Breast epithelium (tissue), 4 donors: ENCODE measurements at places on chromosomes 1 and 21. TPM values are rescaled to one million over a fixed set of nuclear protein-coding genes. Genes with fewer than 3 reads are reported as not detected.

DNA sequence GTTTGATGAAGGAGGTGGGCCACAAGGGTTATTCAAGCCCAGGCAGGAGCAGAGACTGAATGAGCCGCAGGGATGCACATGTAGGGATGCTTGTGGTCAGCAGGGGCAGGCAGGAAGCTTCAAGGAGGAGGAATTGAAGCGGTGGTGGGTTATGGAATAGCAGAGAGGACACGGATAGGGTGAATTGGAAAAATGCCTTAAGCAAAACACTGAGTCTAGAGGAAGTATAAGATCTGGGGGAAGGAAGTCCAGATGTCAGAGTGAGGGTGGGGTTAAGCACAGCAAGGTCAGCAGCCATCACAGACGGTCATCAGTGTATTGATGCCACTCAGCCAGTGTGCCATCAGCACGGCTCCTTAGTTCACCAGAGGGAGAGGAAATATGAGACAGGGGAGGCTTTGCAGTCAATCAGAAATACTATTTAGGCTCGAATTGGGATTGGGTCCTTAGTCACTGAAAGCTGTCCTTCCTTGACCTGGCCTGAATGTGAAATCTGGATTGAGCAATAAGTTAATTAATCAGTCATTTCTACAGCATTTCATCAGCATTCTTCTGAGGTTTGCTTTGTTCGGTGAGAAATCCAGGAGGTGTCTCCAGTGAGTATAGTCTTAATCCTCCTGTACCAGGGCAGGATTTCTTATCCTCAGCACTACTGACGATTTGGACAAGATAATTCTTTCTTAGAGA is 6.0 kb upstream of the LCE1F start:
- H3K27me3 ChIP-seq: no peaks in the 10 kb centered on the region
- no peak overlapping the region for H3K4me3 ChIP-seq
- no peak for DNase-seq
- no peaks in the 10 kb centered on the region for H3K36me3 ChIP-seq
- no peaks in the 10 kb centered on the region for H3K4me1 ChIP-seq
- H3K27ac ChIP-seq: no peak overlapping the region

HUNK gene
- total RNA-seq: 0.32 TPM

GRCh38 chr21:23152130-23152529 is 2153.9 kb downstream of the NCAM2 start:
- no peaks in the 10 kb centered on the region for H3K4me1 ChIP-seq
- no peak overlapping the region for H3K27ac ChIP-seq
- DNase-seq: no peak
- H3K4me3 ChIP-seq: no peak overlapping the region
- no peaks in the 10 kb centered on the region for H3K27me3 ChIP-seq

WDR64 gene
- not detected for total RNA-seq

KCNJ15 gene
- 0.80 TPM for total RNA-seq

VHLL gene
- total RNA-seq: 0.98 TPM

DNA sequence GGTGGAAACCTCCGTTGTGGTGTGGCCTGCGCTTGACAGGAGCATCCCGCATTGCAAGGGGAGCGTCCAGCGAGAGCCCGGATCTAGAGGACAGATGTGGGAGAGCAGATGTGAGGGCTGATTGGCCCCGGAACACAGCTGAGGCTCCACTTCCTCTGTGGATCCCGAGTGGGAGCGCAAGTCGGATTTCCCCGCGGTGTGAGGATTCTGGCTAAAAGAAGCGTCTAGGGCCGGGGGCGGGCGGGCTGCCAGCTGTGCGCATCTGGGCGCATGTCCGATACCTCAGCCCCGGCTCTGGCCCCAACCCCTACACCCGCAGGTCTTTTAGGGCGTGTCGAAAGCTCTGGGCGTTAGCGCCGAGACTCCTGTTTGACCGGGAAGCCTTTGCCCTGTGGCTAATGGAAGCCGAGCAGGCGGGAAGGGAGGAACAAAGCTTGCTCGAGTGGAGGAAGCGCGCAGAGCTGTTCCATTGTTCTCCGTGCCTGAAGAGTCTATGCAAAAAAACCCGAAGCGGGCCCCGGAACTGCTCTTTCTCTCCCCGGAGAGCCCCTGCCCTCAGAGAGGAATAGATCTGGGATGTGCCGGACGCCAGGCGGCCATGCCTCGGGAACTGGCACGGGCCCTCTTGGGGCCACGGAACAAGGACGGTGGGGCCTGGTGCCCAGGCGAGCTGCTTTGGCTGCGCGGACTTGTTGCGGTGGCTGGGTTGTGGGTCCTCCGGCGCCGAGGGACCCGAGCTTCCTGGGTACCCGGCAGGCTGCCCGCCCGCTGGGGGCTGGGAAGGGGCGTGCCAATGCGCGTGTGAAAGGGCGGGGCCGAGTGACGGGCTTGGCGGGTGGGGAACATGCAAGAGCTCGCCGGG is 111.1 kb downstream of the NAV1 start:
- H3K4me1 ChIP-seq: peaks cover 11% of the 10 kb centered on the region
- H3K36me3 ChIP-seq: no peaks in the 10 kb centered on the region
- H3K4me3 ChIP-seq: peak overlapping the region; percentile 63
- DNase-seq: peak; percentile 66

GRCh38 chr1:2175055-2175414 is 19.5 kb downstream of the FAAP20 start:
- H3K36me3 ChIP-seq: no peaks in the 10 kb centered on the region
- H3K4me3 ChIP-seq: peak overlapping the region; percentile 63
- no peak for DNase-seq
- H3K27me3 ChIP-seq: no peaks in the 10 kb centered on the region
- no peaks in the 10 kb centered on the region for H3K4me1 ChIP-seq

ATP6V1G3 gene
- not detected for total RNA-seq

TCHH gene
- total RNA-seq: under 0.01 TPM

- H3K27me3 ChIP-seq: no peaks in the 10 kb centered on the region
- no peak overlapping the region for H3K27ac ChIP-seq
- H3K4me3 ChIP-seq: no peak overlapping the region
Observed at GRCh38 chr1:116179419-116179818, 68.2 kb downstream of the MAB21L3 start.

FCRL2 gene
- total RNA-seq: 0.59 TPM

DNA sequence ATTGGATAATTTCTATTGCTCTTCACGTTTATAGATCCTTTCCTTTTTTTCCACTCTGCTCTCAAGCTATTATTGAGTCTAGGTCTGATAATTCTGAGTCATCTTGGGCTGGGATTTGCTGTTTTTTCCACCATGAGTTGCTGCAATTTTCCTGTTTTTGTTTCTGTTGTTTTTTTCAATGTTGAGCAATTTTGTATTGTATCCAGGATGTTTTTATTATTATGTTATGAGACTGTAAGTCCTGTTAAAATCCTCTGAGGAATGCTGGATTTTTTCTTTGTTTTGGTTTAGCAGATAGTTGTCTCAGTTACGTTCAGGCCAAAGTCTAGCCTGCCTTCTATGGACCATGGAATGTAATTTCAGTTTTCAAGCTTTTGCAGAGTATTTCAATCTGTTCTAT is 13.0 kb upstream of the SLC35A3 start:
- H3K27ac ChIP-seq: no peak overlapping the region
- no peaks in the 10 kb centered on the region for H3K36me3 ChIP-seq
- no peak overlapping the region for H3K4me3 ChIP-seq
- no peak for DNase-seq

DNA sequence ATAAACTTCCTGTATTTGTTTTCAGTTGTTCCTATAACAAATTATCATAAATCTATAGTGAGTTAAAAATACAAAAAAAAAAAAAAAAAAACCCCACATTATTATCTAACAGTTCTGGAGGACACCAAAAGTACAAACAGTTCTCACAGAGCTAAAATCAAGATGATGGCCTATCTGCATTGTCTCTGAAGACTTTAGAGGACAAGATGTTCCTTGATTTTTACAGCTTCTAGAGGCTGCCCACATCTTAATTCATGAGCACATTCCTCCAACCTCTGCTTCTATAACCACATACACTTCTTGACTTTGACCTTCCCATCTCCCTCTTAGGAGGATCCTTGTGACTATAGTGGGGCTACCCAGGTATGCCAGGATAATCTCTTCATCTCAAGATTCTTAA is 806.1 kb downstream of the LTN1 start:
- no peak for DNase-seq

DNA sequence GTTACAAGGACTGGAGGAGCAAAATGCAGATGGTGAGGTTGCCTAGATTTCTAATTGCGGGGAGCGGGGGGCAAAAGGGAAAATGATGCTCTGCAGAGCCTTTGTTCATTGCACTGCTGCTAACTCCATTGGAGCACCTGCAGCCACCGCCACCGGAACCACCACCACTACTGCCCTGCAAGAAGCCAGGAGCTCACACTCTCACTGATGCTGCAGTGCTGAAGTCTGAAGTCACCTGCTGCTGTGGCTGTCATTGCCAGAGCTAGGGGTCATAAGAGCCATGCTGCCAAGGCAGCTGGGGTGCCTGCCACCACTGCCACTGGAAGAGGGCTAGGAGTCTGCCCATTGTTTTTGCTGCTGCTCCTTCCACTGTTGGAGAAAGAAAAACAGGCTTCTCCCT is 7.3 kb upstream of the HPCAL4 start:
- H3K4me3 ChIP-seq: no peak overlapping the region
- DNase-seq: no peak
- no peaks in the 10 kb centered on the region for H3K27me3 ChIP-seq
- no peaks in the 10 kb centered on the region for H3K36me3 ChIP-seq

AMY1C gene
- total RNA-seq: not detected

- H3K27ac ChIP-seq: peak overlapping the region; percentile 38
- H3K27me3 ChIP-seq: no peaks in the 10 kb centered on the region
- H3K4me1 ChIP-seq: no peaks in the 10 kb centered on the region
- no peak overlapping the region for H3K4me3 ChIP-seq
- DNase-seq: no peak
Observed at GRCh38 chr1:19400875-19401534, 84.3 kb downstream of the CAPZB start.

DNA sequence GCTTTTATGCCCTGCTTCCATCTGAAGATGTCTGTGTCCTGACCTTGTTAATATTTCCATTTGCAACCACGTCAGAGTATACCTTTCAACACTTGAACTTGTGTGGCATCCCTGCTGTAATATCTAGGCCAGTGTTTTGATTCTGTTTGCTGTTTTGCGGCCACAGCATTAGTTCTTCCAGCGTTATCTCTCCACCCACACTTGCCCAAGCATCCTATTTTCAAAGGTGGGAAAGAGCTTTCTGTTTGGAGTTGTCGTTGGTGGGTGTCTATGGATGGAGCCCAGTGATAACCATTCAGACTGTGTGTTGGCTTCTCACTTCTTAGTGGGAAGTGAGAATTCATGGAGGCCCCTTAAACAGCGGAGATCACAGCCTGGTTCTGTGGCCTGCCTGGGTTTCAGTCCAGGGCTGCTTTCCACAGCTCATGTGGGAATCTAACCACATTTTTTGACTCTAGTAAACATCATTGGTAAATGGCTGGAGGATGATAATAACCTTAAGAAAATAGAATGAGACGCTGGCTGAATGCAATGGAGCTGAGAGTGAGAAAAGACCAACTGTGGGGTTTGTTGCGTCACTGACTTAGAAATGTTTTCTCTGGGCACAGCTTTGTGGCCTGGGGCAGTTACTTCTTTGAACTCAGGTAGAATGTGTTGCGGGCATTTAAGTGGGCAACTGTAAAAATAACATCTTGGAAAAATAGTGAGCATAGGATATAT is 7.6 kb downstream of the TENT5C start:
- H3K27me3 ChIP-seq: no peaks in the 10 kb centered on the region
- H3K4me1 ChIP-seq: no peaks in the 10 kb centered on the region
- peak; percentile 14 for DNase-seq
- no peak overlapping the region for H3K4me3 ChIP-seq

DNA sequence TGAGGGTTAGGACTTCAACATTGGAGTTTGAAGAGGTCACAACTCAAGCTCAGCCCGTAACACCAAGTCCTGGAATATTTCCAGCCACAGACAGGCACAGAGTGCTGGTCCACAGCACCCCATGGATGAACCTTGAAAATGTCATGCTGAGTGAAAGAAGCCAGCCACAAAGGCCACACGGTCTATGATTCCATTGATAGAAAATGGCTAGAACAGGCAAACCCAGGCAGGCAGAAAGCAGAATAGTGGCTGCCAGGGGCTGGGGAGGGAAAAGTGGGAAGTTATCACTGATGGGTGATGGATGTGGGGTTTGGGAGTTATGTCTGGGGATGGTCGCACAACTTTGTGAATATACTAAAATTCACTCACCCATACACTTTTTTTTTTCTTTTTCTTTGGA is 21.3 kb downstream of the MX1 start:
- H3K36me3 ChIP-seq: no peaks in the 10 kb centered on the region
- peak; percentile 10 for DNase-seq
- H3K4me3 ChIP-seq: no peak overlapping the region
- no peaks in the 10 kb centered on the region for H3K4me1 ChIP-seq
- no peak overlapping the region for H3K27ac ChIP-seq
- H3K27me3 ChIP-seq: no peaks in the 10 kb centered on the region

ARHGAP30 gene
- total RNA-seq: 16.5 TPM

DNA sequence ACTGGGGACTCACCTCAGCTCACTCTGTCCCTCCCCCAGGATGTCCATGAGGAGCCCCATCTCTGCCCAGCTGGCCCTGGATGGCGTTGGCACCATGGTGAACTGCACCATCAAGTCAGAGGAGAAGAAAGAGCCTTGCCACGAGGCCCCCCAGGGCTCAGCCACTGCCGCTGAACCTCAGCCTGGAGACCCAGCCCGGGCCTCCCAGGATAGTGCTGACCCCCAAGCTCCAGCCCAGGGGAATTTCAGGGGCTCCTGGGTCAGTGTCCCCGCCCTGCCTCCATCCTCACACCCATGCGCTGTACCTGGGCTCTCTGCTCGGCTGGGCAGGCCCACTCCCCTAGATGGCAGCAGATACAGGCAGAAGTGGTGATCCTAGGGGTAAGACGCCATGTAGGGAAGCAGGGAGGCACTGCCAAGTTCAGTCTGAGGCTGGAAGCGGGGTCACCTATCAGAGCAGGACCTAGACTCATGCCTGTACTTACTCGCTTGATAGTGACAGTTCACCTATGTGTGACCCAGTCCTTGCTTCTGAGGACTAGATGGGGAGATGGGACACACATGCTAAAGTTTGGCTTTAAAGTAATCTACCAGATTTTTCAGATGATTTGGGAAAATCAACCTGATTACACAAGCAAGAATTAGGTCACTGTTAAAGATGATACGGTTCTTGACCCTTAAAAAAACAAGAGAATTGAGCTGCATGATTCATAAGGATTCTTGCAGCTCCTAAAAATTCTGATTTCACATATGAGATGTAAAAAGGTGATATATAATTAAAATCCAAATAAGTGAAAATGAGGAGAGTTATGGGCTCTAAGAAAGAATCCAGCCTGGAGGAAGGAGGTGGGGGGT is 38.7 kb downstream of the ETNK2 start:
- H3K27ac ChIP-seq: peak overlapping the region; percentile 44
- H3K27me3 ChIP-seq: no peaks in the 10 kb centered on the region
- H3K4me1 ChIP-seq: peaks cover 4% of the 10 kb centered on the region
- no peak overlapping the region for H3K4me3 ChIP-seq
- no peak for DNase-seq

- H3K4me3 ChIP-seq: no peak overlapping the region
- DNase-seq: no peak
- H3K36me3 ChIP-seq: no peaks in the 10 kb centered on the region
- H3K4me1 ChIP-seq: peaks cover 8% of the 10 kb centered on the region
- no peak overlapping the region for H3K27ac ChIP-seq
Observed at GRCh38 chr1:225449261-225449660, 21.4 kb upstream of the LBR start.

PROK1 gene
- 42.9 TPM for total RNA-seq

GRCh38 chr1:203636291-203636690 is 9.7 kb downstream of the ATP2B4 start:
- H3K4me3 ChIP-seq: no peak overlapping the region
- no peaks in the 10 kb centered on the region for H3K36me3 ChIP-seq
- DNase-seq: no peak
- peak overlapping the region; percentile 46 for H3K27ac ChIP-seq
- no peaks in the 10 kb centered on the region for H3K4me1 ChIP-seq

- H3K27ac ChIP-seq: no peak overlapping the region
- H3K27me3 ChIP-seq: peaks cover 12% of the 10 kb centered on the region
- DNase-seq: no peak
- peak overlapping the region; percentile 46 for H3K4me3 ChIP-seq
- H3K36me3 ChIP-seq: no peaks in the 10 kb centered on the region
Observed at GRCh38 chr1:46489169-46489637, 433 bp upstream of the DMBX1 start.
